CD4-positive, alpha-beta memory T cell (primary cell): ENCODE measurements at places on chromosomes 3 and 15.

- no peak for DNase-seq
Measured at GRCh38 chr15:43527802-43528541, 10.6 kb downstream of the MAP1A start.

DNA sequence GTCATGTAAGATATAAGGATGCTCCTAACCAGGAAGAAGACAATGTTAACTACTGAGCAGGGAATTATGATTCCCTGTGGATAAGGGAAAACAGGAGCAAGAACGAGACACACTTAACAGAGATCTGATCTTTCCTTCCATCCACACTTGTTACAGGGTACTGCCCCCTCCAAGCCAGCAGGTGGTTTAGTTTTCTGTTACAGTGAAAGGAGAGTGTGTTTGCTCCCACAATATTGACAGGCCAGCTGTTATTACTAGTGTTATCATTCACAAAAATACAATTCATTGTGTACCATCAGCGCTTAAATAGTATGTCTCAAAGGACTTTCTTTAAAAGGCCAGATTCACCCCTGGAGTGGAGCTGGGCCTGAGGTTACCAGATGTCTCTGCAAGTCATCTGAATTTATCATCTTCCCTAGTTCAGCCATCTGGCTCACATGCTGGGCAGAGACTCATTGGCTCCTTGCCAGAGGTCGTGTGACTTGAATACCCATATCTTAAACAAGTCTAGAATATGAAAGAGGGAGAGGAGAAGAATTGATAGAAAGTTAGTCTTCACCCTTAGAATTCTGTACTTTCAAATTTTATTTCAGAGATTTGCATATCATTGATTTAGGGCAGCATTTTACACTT lies 16.8 kb upstream of the FMN1 start:
- no peak for DNase-seq

GRCh38 chr15:25739687-25740121 lies 123.4 kb downstream of the ATP10A start:
- no peak for DNase-seq

- no peak for DNase-seq
Measured at GRCh38 chr3:46898321-46899150, 21.0 kb downstream of the PTH1R start.

DNA sequence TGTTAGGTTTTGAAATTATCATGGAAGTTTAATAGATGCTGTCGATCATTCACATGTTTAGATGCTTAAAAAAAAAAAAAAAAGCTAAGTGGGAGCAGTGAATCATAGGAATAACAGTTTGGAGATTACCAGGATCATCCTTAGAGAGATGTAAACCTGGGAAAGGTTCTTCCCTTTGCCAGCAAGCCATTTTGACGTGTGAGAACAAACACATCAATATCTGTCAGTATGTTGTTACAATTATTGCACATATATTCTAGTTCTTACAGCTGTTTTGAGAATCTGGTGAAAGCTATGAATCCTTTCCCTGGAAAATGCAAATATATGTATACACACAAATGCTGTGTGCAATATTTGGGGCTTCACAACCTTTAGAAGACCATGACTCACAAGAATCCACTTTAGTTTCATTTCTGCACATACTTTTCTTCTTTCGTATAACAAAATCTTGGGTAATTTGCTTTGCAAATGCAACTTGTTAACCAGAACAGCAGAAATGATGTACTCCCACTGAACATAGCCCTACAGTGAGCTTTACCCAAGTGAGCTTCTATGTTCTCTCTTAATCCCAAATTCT lies 12.0 kb downstream of the NFKBIZ start:
- no peak for DNase-seq
